ENCODE measurements at places on chromosomes 12 and 14.
A peak's percentile ranks its signal among the peaks of the same experiment; 100 is the strongest.

- DNase-seq, result no peak
Observed at GRCh38 chr12:126952096-126953007, 1314.6 kb upstream of the TMEM132C start.

DNA sequence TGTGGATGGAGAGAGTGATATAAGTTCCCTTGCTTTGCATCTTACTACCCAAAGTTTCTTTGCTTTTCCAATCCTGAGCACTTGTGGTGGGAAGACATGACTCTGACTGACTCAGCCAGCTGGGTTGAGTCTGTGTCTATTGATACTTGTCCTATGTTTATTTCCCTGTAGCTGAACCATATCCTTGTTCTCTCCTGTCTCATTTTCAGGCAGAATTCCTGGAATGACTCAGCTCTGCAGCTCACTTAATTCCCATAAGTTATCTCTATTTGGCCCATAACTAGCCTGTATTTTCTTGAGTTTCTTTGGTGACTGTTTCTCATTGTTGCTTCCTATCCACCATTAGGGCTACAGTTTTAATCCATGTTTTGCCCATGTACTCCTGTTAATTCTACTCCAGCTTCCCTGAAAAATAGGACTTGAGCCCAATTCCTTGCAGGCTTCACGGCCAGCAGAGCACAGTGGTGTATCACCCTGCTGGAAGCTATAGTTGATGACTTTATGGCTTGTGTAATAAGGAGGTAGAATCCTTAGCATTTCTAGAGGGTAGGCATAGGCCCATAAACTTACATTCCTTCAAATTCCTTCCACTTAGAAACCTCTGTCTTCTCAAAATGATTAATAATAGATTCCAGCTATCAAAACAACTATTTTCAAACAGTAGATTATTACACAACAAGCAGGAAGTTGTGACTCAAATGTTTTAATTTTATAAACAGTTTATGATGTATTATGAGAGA is 183.1 kb downstream of the TMTC3 start:
- peak; percentile 66 for DNase-seq

- DNase-seq, result no peak
Observed at GRCh38 chr14:99660794-99661193, 15.9 kb downstream of the HHIPL1 start.

- DNase-seq, result peak; percentile 3
Observed at GRCh38 chr14:43898687-43899086, 608.4 kb downstream of the FSCB start.

DNA sequence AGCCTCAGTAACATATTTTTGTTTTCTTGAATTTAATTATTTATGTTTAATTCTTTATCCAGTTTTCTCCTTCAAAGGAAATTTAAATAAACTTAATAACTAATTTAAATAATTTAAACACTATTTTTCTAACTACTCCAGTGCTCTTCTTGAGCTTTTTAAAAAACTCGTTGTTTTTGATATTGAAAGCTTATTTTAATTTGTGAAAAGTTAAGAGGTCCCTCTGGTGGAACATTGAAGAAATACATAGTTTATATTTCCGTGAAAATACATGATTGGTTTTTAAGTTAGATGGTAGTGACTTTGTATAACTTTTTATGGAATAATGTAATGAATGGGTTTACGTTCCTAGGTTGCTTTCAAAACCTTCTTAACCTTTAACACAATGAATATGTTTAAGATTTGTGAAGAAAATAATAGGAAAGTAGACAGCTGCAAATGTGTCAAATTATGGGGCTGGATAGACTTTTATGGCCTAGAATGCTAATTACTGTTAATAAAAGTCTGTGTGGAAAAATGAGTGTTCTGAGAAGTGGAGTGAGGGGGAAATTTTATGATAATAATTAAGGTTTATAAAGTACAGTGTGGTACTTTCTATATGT is 45.9 kb upstream of the MSRB3 start:
- DNase-seq, result peak; percentile 62

DNA sequence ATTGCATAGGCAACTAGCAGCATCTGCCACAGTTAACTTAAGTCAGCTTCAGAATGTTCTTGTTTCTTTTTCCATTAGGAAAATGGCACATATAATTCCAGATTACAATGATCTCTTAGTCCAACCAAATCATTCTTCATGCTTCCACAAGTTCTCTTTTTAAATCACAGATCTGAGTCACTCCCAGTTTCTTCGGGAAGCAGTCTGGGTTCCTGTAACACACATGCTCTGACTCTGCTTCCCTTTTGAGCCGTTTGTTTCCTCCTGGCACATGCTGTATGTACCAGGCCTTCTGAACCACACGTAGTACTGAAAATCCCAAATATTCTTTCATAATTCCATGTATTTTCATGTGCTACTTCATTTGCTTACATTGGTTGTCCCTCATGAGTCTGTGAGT is 388.8 kb upstream of the PDE3A start:
- no peak for DNase-seq

GRCh38 chr12:11761869-11762567 is 112.5 kb downstream of the ETV6 start:
- DNase-seq, result no peak

- peak; percentile 30 for DNase-seq
Observed at GRCh38 chr14:77314043-77314442, 6.6 kb downstream of the POMT2 start.

DNA sequence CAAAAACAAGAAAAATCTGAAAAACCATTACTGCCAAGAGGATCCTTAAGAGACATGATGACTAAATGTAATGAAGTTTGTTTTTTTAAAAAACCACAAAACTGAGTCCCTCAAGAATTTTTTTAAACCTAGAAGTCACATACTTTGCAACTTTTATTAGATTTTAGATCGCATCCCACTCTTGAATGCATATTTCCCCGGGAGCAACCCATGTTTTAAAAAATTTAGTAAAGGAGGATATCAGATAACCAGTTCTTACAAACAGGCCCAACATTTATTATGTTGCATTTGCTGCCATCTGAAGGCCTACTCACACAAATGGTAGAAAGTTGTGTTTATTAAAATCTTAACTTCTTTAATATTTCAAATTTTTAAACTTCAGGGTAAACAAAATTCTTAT is 44.3 kb upstream of the CCT2 start:
- DNase-seq, result peak; percentile 20

DNA sequence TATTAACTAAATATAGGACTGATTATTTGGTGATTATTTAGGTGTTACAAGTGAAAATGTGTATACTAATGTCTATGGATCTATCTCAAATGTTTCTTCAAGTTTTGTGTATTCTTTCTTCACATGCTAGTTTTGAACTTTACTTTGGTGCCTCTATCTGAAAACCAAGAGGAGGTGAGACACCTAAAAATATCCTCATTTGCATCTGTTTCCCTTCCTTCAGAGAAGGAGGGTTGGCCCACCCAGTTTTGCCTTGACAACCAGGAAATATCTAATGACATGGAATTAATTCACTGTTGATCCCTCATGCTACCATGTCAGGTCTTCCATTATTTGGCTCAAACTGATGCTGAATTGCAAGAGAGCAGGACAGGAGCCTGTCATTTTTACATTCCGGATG is 500.4 kb downstream of the NELL2 start:
- no peak for DNase-seq

GRCh38 chr12:12219664-12220063 is 47.2 kb downstream of the LRP6 start:
- no peak for DNase-seq

GRCh38 chr12:131090274-131091210 is 136.8 kb downstream of the ADGRD1 start:
- no peak for DNase-seq

DNA sequence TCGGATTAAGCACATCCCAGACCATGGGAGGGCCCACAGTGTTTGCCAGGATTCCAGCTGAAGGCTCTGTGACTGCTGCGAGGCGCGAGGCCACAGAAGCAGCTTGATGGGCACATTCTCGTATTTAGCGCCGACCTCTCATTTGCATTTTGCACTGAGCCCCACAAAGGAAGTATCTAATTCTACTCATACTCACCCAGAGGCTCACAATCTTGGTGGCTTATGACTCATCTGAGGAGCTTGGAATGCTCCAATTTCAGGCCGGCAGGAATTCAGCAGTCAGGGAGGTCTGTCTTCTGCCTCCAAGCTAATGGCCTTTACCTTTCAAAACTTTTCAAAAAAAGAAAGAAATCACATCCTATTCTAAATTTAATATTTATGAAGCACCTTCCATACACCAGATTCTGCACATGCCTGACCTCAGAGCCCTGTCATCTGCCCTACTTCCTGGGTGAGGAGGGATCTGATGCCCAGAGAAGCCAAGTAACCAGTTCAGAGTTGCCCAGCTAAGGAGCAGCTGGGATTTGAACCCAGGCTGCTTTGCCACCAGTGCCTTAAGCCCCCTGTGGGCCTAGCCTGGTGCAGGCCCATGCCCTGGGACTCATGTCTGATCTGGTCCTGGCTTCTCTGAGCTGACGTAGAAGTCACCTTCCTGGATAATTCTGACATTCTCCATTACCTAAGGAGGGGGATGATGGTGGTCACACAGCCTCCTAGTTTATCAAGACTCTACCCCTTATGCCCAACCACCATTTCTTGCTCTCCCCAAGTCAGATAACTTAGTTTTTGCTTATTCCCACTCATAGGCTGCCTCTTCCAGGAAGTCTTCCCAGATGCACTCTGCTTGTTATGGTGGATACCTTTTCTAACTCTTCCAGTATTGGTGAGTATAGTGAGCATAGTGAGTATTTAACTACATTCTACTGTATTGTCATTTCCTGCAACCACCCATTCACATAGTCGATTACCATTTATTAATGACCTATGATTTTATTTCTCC is 198.9 kb downstream of the RBM19 start:
- DNase-seq, result peak; percentile 92

GRCh38 chr14:101351769-101352168 is 209.5 kb upstream of the DIO3 start:
- no peak for DNase-seq

GRCh38 chr12:19988001-19988400 is 380.3 kb upstream of the PDE3A start:
- DNase-seq, result no peak

- DNase-seq, result peak; percentile 75
Observed at GRCh38 chr14:58488550-58488949, 61.0 kb downstream of the KIAA0586 start.

DNA sequence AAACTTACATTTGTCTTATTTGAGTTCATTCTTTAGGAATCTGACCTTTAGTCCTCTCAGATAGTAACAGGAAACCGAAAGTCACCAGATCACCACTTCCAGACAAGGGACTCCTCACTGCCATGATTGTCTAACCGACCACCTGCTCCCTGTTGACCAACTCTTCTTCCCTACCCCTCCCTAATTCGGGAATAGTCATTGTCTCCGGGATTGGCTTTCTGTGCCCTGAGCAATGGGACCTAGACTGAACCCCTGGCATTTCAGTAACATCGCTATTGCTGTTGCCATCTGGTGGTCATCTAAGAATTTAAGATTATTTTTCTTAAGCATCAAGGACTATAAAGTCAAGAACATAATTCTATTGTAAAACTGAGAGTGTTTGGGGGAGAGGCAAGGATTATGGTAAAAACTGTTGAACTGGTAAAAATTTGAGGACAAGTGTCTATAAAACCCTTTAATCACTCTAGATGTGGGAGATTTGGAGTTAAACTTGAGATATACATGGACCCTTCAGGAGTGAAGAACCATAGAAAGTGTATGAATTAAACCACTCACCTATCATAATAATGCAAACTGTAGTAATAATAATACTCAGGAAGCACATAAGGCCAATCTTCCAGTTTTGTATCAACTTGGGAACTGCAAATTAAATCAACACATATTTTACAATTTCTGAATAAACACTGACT is 6.3 kb downstream of the CLEC2A start:
- peak; percentile 71 for DNase-seq

DNA sequence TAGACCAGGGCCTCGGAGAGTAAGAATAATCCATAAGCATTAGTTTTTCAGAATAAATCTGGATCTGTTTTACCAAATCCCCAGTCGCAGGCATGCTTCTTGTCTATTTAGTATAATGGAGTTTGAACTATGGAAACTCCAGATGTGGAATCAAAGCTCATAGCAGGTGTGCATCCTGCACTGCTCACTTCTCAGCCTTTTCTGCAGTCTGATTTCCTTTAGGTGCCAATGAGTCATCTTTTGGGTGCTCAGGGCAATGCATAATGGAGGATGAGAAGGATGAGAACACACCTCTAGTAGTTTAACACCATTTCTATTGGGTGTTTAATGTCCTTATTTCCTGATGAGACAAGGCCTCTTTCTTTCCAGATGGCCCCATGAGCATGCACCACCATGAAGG is 961.2 kb downstream of the TMEM121 start:
- DNase-seq, result no peak

- peak; percentile 35 for DNase-seq
Observed at GRCh38 chr12:76259660-76260389, 88.4 kb downstream of the BBS10 start.

DNA sequence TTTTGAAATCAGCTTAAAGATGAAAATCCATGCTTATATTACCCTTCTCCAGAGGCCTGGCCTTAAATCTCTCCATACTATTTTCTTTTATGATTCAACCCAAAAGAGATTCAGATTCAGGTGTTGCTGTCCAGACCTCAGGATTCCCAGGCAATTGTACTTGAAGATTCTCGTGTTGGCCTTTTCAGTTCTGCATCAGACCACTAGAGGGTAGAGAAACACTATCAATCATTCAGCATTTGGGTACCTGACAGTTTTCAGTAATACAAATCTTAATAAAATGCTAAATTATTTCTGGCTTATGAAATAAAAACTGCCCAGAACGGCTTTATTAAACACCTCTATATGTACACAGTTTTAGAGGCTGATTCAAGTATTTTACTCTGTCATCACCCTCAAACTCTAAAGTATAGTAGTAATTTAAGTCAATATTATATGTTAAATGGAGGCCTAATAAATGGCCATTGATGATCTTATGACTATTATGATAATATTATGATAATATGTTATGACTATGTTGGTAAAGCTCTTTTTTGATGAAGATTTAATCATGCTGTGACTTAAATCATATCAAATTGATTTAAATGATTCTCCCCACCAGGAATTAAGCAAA is 301.1 kb downstream of the DUSP6 start:
- DNase-seq, result peak; percentile 77

- DNase-seq, result no peak
Observed at GRCh38 chr12:45623940-45624339, 105.6 kb upstream of the ARID2 start.

GRCh38 chr14:74786796-74787315 is 23.7 kb downstream of the YLPM1 start:
- no peak for DNase-seq

DNA sequence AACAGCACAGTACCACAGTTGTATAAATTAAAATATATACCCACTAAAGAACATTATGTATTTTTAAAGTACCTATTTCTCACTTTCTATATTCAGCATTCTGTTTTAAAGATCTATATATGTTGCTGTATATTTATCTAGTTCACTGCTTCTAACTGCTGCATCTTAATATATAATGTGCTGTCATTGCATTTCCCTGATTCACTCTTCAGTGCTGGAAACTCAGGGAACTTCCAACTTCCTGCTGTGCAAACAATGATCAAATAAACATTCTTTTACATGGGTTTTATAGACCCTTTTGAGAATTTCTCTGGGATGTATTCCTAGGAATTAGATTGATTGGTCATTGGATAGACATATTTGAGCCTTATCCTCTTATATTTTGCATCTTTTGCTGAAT is 379.1 kb downstream of the APAF1 start:
- no peak for DNase-seq
